C1 segment of cervical spinal cord (tissue), 14 donors: ENCODE measurements at places on chromosomes 6 and 20.

DNA sequence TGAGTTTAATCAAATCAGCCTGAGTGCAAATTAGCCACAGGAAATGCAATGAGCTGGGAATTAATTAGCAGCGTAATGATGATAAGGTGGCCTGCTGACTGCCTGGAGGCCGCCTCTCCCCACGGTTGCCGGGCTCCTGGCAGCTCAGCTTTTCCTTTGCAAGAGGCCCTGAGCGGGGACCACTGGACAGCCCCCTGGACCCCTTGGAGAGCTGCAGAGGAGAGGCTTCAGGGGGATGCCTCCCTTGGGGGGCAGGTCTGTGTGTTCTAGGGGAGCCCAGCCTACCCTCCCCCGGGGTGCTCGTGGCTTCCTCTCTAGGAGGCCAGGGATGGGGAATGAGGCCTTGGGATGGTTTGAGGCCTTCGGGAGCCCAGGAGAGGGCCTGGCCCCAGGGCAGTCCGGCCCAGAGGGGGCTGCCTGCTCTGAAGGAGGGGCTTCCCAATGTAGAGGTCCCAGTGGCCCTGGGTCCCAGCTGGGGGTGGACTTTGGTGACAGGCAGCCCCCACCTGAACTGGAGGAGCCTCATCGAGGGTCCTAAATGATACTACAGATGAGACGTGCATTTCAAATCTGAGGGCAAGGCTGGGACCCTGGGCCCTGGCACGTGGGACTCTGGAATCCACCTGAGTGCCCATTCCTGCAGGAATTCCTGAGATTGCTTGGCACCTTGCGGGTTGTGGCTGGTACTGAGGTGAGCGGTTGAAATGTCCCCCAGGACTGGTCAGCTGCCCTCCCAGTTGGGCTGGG, 66.4 kb upstream of the BHLHE23 start:
- no peak for DNase-seq

- DNase-seq, result no peak
Observed at GRCh38 chr20:23039136-23039875, 4.2 kb downstream of the SSTR4 start.

DNA sequence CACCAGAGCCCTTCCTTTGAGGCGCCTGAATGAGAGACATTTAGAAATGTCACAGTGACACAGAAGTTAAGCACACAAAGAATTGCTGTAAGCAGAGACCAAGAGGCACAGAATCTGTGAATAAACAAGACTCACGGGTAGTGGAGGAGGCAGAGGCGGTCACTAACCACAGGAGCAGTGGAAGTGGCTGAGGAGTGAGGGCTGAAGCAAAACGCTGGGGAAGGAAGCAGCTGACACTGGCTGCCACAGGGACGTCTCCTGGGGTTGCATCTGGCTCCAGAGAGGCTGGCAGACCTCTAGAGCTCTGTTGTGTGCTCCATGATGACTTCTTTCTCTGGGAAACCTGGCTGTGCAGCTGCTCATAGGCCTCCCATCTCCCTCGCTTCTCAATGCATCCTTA, 65.0 kb upstream of the SLC2A12 start:
- DNase-seq, result peak; percentile 17

DNA sequence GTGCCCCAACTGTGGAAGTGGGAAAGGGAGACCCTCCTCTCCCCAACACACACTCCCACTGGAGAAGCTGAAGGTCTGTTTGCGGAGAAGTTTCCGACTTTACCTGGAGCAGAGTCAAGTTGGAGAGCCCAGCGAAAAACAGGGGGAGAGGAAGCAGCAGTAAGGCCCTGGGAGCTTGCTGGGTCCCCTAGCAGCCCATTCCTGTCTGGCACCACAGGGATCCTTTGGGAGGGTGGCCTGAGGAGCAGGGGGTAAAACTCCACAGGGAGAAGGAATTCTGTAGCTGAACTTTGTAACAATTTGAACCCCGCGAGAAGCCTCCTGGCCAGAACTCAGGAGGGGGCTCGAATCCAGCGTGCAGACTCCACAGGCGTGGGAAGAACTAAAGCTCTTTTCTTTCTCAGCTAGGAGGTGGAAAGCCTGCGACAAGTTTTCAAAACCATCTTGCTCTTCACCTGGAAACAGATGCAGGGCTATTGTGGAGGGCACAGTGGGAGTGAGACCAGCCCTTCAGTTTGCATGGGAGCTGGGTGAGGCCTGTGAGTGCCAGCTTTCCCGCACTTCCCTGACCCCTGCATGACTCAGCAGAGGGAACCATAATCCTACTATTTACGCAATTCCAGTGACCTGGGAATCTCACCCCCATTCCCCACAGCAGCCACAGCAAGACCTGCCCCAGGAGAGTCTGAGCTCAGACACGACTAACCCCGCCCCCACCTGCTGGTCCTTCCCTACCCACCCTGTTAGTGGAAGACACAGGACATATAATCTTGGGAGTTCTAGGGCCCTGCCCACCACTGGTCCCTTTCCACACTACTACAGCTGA, 25.8 kb downstream of the SERPINB9 start:
- no peak for DNase-seq

DNA sequence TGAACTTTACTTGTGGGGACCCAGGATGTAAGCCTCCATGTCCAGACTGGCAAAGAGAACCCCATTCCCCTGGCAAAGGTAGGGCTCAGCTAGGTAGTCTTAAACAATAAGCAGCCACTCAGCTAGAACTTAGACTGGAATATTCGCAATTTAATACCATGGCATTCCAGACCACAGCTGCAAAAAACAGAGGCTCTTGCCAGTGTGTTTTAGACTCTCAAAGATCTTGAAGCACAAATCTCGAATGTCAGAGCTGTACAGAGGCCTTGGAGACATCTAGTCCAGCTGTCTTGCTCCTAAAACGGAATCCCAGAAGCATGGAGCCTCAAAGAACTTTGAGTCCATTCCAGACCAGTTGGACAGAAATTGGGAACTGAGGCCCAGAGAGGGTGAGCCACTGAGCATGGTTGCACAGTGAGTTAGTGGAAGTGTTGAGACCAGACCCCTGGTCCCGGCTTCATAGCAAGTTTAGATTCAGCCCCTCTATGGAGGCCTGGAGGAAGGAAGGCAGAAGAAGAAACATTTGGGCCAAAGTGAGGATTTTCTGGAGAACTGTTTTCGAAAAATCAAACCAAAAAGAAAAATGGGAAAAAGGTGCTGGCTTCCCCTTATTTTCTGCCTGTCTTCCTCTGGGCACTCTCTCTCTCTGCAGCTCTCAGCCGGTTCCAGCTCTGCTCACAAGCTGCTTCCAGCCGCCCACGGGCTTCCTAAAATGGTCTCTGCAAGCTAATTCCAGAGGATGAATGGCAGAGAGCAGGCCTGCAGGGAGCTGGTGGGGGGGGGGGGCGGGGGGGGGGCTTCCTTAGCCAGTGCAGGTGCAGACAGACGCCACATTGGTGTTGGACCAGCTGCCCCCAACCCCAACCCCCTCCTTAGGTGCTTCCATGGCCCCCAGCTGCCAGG, 32.4 kb downstream of the AAR2 start:
- no peak for DNase-seq

- DNase-seq, result no peak
Observed at GRCh38 chr6:118551063-118552053, 3.3 kb downstream of the PLN start.

DNA sequence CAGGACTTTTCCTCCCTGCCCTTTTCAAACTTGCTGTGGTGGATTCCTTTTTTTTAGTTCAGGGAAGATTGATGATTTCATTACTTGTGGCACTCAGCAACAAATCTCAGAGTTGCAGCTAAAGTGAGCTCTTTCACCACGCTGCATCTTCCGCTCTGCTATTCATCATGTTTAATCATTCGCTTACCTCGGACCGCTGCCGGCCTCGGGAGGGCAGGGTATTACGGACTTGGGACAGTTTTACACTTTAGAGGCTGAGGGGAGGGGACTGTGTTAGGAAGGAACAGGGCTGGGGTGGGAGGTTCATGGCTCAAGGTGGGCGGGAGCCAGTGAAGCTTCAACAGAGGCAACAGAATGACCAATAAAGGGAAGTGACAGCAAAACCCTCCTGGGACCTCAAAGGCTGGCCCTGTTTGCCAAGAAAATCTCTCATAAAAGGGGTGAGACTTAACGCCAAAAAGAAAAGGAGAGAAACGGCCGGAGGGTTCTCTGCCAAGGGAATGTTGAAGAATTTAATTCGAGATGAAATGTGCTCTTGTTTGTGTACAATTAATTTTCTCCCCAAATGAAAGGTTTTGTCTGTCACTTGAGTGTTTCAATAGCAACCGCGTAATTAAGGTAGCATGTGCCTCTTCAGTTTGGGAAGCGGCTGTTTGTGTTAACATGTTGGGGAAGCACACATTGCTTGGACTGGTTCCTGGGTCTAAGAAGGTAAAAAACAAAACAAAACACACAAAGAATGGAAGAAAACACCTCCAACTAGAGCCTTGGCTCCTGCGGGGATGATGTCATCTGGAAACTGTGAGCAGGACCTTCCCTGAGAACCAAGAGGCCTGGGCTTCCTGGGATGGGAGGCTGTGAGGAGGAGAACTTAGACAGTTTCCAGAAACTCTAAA, 72.5 kb upstream of the SULF2 start:
- DNase-seq, result no peak

DNA sequence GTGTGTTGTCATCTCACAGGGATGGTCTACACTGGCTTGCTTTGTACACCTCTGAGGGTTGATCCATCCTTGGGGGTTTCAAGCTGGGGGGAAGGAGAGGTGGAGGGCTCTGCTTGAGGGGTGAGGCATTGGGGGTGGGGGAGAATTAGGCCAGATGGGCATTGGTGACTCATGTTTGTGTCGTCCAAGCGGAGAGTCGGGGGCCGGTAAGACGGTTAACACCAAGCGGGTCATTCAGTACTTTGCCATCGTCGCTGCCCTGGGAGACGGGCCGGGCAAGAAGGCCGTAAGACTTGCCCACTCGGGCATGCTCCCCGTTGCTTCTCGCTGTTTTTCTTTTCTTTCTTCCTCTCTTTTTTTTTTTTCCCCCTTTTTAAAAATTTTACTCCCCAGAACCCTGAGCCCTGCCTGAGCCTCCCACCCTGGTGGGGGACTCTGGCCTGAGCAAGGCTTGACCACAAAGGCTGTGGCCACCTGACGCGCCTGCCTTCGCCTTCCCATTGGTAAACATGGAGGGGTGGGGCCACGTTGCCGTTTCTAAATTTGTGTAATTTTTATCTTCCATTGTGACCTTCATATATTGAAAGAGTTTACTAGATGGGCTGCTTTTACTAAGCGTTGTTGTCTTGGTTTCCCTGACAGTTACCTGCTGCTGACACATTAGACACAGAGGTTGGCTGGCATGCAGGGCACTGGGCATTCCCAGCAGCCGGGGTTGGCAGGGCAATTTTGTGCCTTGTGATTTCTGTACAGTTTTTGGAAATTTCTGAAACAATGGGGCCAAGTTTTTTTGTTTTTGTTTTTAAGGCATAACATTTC, 26.8 kb downstream of the MYH7B start:
- no peak for DNase-seq

DNA sequence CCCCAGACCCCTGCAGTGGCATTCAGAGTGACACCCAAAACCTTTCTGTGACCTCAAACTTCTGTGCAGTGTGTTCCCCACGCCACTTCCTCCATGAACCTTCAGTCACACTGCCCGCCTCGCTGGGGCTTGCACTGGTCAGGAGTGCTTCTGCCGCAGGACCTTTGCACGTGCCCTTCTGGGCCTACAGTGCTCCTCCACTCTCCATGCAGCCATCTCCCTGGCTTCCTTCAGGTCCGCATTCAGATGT, 27.1 kb downstream of the SYNJ2 start:
- DNase-seq, result no peak

GRCh38 chr6:20978151-20978614, 443.9 kb downstream of the CDKAL1 start:
- DNase-seq, result no peak

DNA sequence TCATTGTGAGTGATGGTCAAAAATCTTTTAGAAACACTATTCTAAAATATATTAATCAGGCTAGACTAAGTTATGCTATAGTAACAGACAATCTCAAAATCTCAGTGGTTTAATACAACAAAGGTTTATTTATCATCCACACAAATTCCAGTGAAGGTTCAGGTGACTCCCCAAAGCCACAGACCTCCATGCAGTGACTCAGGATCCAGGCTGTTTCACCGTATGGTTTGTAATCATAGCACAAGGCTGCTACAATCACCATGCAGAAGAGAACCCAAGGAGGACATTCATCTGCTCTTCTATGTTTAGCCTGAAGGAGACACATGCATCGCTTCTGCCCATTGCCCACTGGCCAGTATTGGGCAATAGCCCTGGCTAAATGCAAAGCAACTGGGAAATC, 46.2 kb downstream of the BFSP1 start:
- DNase-seq, result no peak

GRCh38 chr6:142152746-142153145, 5.7 kb downstream of the VTA1 start:
- DNase-seq, result no peak

DNA sequence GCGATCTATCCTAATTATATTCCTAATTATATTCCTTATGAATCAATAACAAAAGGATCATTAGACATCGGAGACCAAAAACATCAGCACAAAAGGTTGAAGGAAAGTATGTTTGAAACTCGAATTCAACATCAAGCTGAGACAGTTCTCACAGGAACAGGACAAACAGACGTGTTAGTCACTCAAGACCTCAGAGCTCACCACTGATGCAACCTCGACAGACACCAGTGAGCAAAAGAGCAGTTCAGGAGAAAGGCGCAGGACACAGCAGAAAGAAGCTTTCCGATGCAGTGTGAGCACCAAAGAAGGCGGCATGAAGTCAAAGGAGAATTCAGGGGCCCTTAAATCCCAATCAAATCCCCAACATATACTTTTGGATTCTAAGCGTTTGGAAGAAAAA, 6.3 kb upstream of the RAMACL start:
- DNase-seq, result no peak

DNA sequence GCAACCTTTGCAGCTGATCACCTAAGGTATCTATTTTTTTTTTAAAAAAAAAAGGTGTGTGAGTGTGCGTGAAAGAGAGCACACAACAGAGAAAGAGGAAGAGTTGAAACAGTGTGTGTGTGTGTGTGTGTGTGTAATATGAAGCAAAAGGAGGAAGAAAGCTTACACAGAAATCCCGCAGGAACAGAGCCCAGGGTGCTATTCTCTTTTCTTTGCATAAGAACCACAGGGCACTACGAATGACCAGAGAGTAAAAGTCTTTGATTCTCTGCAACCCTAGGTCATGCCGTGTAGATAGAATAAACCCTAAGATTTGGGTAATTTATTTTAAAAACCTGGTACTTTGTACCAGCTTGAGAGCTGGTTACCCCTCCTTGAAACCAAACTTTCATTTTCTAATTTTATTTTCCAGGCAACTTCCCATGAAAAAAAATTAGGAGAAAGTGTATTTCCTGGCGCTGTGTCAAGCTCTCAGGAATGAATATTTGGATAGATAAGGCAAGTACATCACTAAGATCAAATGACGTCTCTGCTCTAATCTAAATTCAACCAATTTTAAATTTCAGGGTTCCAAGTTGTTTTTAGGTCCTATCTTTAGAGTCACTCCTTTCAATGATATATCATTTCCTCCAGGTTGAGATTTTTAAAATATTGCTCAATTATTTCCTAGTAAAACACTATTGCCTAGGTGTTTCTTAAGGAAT, 47.9 kb upstream of the ID4 start:
- no peak for DNase-seq

GRCh38 chr20:31476643-31477215, 1.6 kb downstream of the REM1 start:
- DNase-seq, result no peak
